ENCODE measurements at places on chromosomes 3 and 15.
A peak's percentile ranks its signal among the peaks of the same experiment; 100 is the strongest.

- H3K4me1 ChIP-seq, result peaks cover 37% of the 10 kb centered on the region
- DNase-seq, result no peak
- H3K36me3 ChIP-seq, result no peaks in the 10 kb centered on the region
These were observed 3.2 kb upstream of the ANXA2 start for GRCh38 chr15:60400944-60401343.

GRCh38 chr3:175039875-175040274, 180.7 kb downstream of the NAALADL2 start:
- H3K27me3 ChIP-seq, result no peaks in the 10 kb centered on the region
- no peak for DNase-seq
- H3K36me3 ChIP-seq, result no peaks in the 10 kb centered on the region
- no peak overlapping the region for H3K4me3 ChIP-seq
- H3K27ac ChIP-seq, result no peak overlapping the region
- H3K4me1 ChIP-seq, result no peaks in the 10 kb centered on the region

DNA sequence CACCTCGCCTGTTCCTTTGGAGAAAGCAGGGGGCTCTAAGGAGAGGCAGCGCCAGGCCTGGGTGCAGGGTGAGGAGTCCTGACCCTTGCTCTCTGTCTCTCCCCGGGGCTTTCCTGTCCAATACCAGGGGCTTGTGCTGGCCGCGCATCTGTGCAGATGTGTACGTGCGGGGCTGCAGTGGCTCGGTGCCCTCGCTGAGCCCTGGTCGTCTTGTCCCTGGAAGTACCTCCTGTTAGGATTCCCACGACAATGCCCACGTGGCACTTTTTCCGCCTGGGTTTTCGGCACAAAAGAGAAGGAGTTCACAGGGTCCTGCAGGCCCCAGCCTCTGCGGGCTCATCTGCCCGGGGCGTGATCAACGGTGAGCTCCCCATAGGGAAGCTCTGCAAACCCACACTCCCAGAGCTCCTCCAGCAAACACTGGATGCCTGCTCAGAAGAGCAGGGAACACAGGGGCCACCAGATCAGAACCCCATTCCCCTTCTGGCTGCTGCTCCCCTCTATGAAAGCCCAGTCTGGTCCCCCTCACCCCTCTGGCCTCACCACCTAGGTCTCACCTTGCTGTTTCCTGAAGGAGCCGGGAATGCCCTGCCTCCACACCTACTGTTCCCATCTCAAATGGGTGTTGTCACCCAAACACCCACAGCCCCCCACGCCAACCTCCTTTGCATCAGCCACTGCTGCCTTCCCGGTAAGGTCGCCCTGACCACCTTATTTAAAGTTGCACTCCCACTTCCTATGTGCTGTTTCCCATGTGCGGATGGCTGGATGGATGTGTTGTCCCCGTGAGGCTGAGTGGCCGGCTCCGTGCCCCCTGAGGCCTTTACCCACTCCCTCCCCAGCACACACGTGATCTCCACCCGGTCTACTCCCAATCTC, 62.6 kb upstream of the PRR20G start:
- no peaks in the 10 kb centered on the region for H3K27me3 ChIP-seq
- DNase-seq, result no peak
- no peaks in the 10 kb centered on the region for H3K4me1 ChIP-seq
- no peak overlapping the region for H3K4me3 ChIP-seq
- no peak overlapping the region for H3K27ac ChIP-seq
- peaks cover 6% of the 10 kb centered on the region for H3K36me3 ChIP-seq

- peaks cover 7% of the 10 kb centered on the region for H3K4me1 ChIP-seq
- H3K27me3 ChIP-seq, result no peaks in the 10 kb centered on the region
- H3K27ac ChIP-seq, result no peak overlapping the region
- DNase-seq, result no peak
These were observed 733.5 kb downstream of the NTRK3 start for GRCh38 chr15:87522997-87523396.

DNA sequence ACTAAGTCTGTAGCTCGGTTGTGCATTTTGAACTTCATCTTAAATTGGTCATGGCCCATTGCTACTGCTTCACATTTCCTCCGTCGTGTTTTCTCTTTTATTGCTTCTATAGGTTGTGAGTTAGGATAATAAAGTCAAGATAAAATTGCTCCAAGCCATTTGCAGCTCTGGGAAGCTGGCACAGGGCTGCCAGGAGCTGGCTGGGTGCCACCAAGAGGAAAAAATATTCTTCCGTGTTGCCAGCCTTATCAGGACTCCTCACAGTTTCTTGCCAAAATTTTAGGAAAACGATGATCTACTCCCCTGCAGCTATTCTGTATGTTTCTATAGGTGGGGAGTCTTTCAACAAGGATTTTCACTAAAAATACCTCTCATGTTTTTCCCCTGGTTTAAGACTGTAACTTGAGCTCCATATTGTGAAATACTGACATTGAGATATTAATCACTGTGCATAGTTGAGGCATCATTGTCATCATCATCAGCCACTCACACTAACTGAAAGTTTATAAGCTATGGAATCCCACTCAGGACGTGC, 55.4 kb upstream of the PIAS1 start:
- H3K27me3 ChIP-seq, result peaks cover 2% of the 10 kb centered on the region
- no peak for DNase-seq
- H3K27ac ChIP-seq, result no peak overlapping the region
- no peaks in the 10 kb centered on the region for H3K36me3 ChIP-seq
- peaks cover 10% of the 10 kb centered on the region for H3K4me1 ChIP-seq

DNA sequence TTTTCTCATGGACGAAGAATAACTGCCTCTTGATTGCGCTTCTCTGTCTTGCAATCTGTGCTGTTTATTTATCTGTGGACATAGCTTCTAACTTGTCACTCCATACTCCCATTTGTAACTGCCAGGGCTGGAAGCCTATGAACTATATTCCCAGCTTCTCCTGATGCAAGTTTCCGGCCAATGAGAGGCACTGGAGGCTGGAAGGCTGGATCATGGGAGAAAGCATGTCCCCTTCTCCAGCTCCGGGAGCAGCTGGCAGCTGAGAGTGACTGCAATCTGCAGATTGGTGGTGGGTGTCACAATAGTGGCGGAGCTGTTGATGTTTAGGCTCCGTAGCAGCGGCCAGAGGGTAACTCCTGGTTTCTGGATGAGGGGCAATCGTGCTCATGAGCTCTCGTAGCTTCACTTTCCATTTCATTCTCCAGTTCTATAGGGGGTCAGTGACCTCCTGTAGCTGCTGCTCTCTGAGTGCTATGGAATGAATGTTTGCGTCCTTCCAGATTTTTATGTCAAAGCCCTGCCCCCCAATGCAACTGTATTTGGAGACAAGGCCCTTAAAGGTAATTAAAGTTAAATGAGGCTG, 35.7 kb upstream of the PCSK6 start:
- H3K27ac ChIP-seq, result no peak overlapping the region
- no peaks in the 10 kb centered on the region for H3K27me3 ChIP-seq
- H3K4me3 ChIP-seq, result no peak overlapping the region
- H3K36me3 ChIP-seq, result no peaks in the 10 kb centered on the region
- no peak for DNase-seq
- H3K4me1 ChIP-seq, result peaks cover 10% of the 10 kb centered on the region

GRCh38 chr3:50481992-50482391, 21.4 kb downstream of the CACNA2D2 start:
- peak; percentile 32 for DNase-seq
- H3K27me3 ChIP-seq, result no peaks in the 10 kb centered on the region
- H3K4me3 ChIP-seq, result no peak overlapping the region
- H3K36me3 ChIP-seq, result peaks cover 3% of the 10 kb centered on the region
- H3K4me1 ChIP-seq, result peaks cover 42% of the 10 kb centered on the region
- 0 out of 2 replicates have a peak overlapping the region, but pooled peaks have one; percentile 15 for H3K27ac ChIP-seq

- no peak overlapping the region for H3K27ac ChIP-seq
- H3K36me3 ChIP-seq, result no peaks in the 10 kb centered on the region
- DNase-seq, result peak; percentile 32
- H3K27me3 ChIP-seq, result no peaks in the 10 kb centered on the region
- H3K4me1 ChIP-seq, result peaks cover 11% of the 10 kb centered on the region
These were observed 25.2 kb downstream of the ARPP21 start for GRCh38 chr3:35664460-35664919.

DNA sequence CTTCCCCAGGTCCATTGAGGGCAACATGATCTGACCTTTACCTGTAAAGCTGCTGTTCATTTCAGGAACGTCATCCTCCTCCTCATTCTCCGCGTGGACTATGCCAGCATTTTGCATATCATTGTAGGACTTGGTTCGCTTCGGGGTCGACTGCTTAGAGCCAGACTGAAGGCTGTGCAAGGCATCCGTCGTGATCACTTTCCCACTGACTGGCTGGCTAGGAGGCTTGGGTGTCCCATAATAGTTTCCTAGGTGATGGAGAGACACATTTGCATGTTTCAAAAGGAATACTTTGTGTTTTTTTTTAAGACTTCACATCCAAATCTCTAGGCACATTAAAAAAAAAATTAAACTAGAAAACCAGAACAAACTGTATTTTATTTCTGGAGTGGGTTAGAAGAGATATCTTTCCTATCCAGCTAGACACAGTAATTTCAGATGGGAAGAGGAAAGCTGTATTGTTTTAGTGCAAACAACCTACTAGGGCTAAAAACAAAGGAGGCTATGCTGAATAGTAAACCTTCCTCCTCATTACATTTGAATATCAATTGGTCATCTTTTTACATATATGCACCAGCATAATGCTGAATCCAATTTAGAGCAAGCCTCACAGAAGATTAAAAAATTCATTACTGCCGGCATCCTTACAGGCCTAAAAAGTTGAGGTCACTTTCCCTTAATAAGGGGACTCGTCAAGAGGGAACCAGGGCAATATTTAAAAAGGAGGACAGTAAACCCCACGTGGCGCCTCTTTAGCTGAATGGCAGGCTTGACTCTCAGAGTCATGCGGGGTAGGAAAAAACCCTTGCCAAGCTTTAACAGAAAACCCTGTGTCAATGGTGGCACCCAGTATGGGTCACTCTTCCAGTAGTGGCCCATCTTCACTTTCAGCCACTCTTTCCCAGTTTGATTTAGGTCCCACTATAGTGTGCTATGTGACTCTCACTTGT, 559.9 kb downstream of the MAGI1 start:
- H3K4me3 ChIP-seq, result peak overlapping the region; percentile 58
- H3K4me1 ChIP-seq, result peaks cover 67% of the 10 kb centered on the region
- no peak for DNase-seq
- no peaks in the 10 kb centered on the region for H3K36me3 ChIP-seq

GRCh38 chr3:149276619-149277018, 55.0 kb upstream of the CP start:
- no peaks in the 10 kb centered on the region for H3K27me3 ChIP-seq
- no peaks in the 10 kb centered on the region for H3K36me3 ChIP-seq

DNA sequence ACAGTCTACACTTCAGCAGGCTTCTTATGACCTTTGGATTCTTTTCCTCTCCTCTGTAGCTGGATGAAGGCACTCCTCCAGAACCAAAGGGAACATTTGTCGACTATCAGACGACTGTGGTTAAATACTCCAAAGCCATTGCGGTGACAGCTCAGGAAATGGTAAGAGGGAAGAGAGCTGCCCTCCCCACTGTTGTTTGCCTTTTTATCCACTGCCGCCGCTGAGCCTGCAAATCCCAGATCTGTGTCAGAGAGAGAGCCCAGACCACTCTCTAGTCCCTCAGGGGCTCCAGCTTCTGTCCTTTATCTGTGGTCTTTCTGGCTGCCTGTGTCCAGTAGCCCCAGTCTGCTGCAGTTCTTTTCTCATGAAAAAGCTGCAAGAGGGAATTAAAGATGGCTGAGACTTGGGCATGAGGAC, 261.5 kb upstream of the TPM1 start:
- no peak for DNase-seq
- peak overlapping the region; percentile 43 for H3K27ac ChIP-seq
- H3K27me3 ChIP-seq, result no peaks in the 10 kb centered on the region
- H3K36me3 ChIP-seq, result peaks cover 10% of the 10 kb centered on the region
- H3K4me1 ChIP-seq, result peaks cover 12% of the 10 kb centered on the region

DNA sequence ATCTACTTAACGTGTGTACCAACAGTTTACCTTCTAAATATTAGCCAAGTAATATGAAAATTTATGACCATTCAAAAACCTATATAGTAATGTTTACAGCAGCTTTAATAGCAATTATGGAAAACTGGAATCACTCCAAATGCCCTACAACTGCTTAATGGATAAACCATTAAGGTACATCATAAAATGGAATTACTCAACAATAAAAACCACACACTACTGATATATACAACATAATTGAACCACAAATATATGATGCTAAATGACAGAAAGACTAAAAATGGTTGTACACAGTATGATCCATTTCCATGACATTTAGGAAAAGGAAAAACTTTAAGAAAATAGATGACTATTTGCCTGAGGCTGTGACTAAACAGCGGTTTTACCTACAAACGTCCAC, 467.1 kb upstream of the EPHA6 start:
- H3K27me3 ChIP-seq, result no peaks in the 10 kb centered on the region
- no peak overlapping the region for H3K27ac ChIP-seq
- DNase-seq, result no peak
- H3K36me3 ChIP-seq, result no peaks in the 10 kb centered on the region
- H3K4me1 ChIP-seq, result no peaks in the 10 kb centered on the region

DNA sequence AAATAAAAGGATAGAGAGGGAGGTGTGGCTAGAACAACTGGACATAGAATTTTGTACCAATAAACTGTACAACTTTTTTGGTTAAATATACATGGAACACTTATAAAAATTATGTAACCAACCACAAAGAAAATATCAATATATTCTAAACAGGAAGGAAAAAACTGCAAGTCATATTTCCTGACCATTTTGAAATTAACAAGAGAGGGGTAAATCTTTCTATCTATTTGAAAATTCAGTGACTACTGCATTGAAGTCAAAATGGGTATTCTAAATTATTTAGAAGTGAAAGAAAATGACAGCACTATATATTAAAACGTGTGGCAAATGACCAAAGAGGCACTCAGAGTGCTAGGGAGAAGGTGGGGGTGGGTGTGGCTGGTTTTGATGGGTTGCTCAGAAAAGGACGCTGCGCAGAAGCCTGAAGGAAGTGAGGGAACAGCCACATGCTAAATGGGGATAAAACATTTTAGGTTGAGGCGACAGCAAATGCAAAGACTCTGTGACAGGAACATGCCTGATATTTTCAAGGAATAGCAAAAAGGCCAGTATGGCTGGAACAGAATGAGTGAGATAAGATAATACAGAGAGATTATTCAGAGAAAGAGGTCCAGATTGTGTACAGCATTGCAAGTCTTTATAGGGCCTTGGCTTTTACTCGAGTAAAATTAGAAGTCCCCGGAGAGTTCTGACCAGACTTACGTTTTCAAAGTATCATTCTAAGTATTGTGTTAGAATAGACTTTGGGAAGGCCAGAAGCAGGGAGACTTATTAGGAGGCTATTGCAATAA, 41.1 kb downstream of the ERICH6 start:
- DNase-seq, result no peak
- H3K4me1 ChIP-seq, result no peaks in the 10 kb centered on the region
- no peaks in the 10 kb centered on the region for H3K36me3 ChIP-seq
- H3K27ac ChIP-seq, result no peak overlapping the region
- H3K27me3 ChIP-seq, result no peaks in the 10 kb centered on the region

GRCh38 chr3:117761703-117762620, 1052.4 kb downstream of the TUSC7 start:
- no peaks in the 10 kb centered on the region for H3K36me3 ChIP-seq
- no peak for DNase-seq
- H3K4me3 ChIP-seq, result no peak overlapping the region
- no peaks in the 10 kb centered on the region for H3K27me3 ChIP-seq
- peaks cover 26% of the 10 kb centered on the region for H3K4me1 ChIP-seq

All from WTC11 (cell line).